ENCODE measurements at places on chromosomes 1 and 21.

GRCh38 chr1:243432136-243432535 is 176.3 kb downstream of the SDCCAG8 start:
- no peak for DNase-seq

GRCh38 chr21:29299046-29299915 is 559 bp downstream of the BACH1 start:
- DNase-seq = peak; percentile 43

DNA sequence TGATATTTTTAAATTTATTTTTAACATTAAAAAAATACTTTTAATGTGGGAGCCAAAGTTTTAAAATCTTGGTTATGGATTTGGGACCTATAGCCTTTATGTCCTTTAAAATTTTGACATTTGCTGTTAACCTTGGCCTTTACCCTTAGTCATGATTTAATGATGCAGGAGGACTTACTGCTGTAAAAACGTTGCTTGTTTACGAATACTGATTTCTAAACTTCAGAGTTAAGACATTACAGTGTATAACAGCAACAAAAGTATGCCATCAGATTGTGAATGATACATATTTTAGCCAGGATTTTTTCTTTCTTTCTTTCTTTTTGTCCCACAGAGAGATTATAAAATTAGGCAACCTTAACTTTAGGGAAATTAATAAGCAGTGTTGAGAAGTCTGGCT is 8.9 kb downstream of the RBM15 start:
- no peak for DNase-seq

- DNase-seq = no peak
Measured at GRCh38 chr1:167369933-167370332, 148.4 kb downstream of the CD247 start.

GRCh38 chr1:119002028-119002686 is 14.0 kb upstream of the TBX15 start:
- DNase-seq = no peak

GRCh38 chr21:45998276-45998701 is 16.7 kb downstream of the COL6A1 start:
- no peak for DNase-seq

- DNase-seq = no peak
Measured at GRCh38 chr1:201457508-201457960, 11.5 kb downstream of the PHLDA3 start.

- no peak for DNase-seq
Measured at GRCh38 chr21:42419845-42420244, 16.1 kb downstream of the UBASH3A start.

DNA sequence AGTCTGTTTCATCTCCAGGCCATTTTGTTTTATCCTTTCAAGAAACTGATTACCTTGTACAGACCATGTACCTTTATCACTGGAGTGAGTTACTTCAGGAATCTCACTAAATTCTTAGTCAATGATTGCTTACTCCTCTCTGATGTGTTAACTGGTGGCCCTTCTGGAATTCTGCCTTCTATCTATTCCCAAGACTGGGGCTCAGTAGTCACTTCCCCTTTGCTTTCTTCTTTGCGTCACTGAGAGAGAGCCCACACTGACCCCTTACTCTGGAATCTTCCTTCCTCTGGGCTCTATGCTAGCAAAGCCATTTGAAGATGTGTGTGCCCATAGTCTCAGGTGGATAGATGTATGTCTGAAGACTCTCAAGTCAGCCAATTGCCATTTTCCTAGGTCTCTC is 34.6 kb downstream of the XCL2 start:
- DNase-seq = no peak

GRCh38 chr1:152228831-152229230 is 4.8 kb upstream of the HRNR start:
- no peak for DNase-seq

GRCh38 chr1:34037109-34037508 is 127.9 kb downstream of the CSMD2 start:
- DNase-seq = no peak
